ENCODE measurements at places on chromosomes 6 and 20.

DNA sequence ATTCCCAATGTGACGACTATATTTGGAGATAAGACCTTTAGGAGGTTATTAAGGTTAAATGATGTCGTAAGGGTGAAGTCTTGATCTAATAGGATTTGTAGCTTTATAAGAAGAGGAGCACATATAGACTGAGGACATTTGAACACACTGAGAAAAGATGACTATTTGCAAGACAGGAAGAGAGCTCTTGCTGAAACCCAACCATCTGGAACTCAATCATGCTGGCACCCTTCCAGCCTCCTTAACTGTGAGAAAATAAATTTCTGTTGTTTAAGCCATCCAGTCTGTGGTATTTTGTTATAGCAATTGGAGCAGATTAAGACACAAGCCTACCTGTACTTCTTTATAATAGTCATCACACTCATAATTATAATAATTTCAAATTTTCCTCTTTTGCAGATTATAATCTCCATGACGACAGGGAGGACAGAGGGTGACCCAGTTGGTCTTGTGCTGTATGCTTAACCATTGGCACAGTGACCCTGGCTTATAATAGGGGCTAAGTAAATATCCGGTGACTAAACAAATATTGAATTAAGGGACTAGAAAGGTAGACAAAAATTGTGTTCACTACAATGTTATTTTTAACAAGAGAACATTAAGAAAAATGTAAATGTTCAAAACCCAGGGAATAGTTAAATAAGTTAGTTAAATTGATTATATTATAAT lies 206.4 kb upstream of the HDDC2 start:
- DNase-seq = no peak

- DNase-seq = no peak
Measured at GRCh38 chr20:36210436-36211021, 25.7 kb upstream of the AAR2 start.

DNA sequence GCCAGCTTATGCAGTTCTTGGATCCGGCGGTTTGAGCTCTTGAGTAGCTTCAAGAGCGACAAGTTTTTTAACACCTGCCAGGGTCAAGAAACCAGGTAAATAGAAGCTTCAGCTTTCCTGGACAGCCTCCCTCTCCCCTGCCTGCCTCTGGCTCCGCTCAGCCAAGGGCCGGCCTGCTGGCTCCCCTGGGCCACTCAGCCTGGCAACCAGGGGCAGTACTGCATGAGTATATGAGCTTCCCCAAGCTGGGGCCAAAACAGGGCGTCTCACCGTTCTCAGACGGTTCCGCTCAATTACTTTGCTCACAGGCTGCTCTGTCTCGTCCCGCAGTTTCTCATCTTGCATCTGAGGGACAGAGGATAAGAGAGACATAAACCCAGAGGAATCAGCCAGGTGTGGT lies 856 bp downstream of the TP53TG5 start:
- no peak for DNase-seq

DNA sequence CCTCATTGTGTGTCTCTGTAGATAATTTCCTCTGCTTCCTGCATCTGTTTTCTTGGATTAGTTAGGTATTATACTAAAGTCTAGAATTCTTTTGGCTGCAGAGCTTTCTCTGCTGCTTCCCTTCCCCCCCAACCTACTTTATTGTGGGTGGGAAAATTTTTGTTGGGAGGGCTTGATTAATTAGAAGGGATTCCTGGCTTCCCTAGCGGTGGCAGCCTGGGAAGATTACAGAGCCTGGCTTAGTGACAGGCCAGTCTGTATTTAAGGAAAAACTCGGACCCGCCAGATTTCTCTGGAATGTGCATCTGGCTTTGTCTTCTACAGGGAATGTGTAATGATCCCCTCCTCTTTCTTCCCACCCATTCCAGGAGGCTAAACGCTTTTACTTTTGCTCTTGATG lies 31.2 kb downstream of the SLX4IP start:
- DNase-seq = no peak

GRCh38 chr6:29924731-29925130 lies 17.6 kb upstream of the HLA-A start:
- DNase-seq = no peak

- DNase-seq = peak; percentile 14
Measured at GRCh38 chr20:652615-653109, 338 bp downstream of the SRXN1 start.

DNA sequence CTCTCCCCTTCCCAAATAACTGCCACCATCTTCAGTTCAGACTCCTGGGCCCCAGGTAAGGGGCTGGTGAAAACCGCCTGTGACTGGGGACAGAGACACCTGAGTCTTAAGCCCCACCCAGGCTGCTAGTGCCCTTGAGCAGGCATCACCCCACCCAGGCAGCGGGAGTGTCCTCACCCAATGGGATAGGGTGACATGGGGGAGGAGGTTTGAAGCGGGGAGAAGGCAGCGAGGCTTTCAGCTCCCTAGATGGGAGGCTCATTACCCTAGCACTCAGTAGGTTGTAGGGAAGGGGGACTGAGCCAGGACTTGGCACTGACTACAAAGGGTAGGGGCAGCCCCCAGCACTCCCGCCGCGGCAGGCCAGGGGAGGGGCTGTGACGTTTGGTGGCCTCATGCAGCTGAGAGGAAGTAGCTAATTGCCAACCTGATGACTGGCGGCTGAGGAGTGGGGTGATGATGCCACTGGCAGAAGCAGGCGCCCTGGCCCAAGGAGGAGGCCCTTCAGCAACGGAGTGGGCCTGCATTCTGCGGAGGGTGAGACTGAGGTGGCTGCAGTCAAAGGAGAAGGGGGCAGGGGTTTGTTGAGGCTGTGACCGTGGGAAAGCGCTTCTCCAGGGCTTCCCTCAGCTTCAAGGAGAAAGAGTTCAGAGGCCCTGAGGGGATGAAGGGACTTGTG lies 126.9 kb downstream of the MRPL14 start:
- DNase-seq = peak; percentile 70

GRCh38 chr20:50651676-50652075 lies 39.7 kb downstream of the RIPOR3 start:
- DNase-seq = no peak

GRCh38 chr20:16462711-16463110 lies 110.5 kb downstream of the KIF16B start:
- DNase-seq = no peak

GRCh38 chr6:6742535-6742934 lies 154.0 kb downstream of the LY86 start:
- DNase-seq = no peak

DNA sequence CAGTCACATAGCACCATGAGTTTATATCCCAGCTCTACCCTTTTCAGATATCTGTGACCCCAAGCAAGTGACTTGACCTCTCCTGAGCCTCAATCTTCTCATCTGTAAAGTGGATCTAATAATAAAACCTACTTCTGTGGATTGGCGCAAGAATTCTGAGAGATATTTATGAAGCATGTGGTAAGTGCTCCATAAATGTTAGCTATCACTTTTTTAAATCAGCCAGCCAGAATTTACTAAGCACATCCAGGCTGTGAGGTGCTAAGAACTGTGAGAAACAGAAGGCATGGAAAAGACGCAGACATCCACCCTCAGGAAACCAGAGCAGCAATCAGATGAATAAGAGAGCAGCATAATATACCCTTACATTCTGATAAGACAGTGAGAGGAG lies 862 bp downstream of the C20orf96 start:
- DNase-seq = no peak

All from CD4-positive, alpha-beta T cell treated with Interleukin-1 beta for 1 hour (primary cell).